ENCODE measurements at places on chromosomes 5 and 9.
A peak's percentile ranks its signal among the peaks of the same experiment; 100 is the strongest.

DNA sequence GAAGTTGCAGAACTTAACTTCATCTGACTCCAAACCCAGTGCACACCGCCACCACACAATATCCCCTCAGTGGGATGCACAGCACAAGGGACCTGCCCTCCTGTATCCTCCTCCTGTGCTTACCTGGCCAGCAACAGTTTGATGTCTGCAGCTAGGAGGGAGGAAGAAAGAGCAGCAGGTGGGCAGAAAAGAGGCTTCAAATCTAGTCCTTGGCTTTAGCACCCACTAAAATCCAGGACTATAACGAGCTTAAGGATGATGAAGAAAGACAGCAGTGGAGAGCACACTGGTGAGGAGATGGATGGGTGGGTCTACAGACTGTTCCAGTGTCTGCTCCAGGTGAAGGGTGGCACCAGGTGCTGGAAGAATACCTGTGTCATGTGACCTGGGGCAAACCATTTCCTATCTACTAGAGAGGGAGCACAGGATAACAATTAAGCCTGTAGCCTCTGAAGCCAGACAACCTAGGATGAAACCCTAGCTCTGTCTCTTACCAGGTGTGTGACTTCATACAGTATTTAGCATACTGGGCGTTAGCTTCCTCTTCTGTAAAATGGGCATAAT, 100.0 kb downstream of the SH3TC2 start:
- no peak for DNase-seq

DNA sequence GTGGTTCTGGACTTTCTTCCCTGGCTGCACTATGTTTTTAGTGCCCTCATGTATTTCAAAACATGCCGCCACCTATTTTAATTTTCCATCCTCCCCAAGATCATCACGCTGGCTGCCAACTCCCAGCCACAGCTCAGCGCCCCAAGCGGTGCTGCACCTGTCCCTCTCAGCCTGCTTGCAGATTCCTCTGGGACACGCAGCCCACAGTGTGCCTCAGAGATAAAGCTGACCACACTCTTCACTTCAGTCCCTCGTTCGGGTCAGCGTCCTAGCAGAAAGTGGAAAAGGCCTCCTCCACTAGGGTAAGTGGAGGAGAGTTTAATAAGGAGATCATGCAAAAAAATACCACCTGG, 56.2 kb upstream of the CKS2 start:
- DNase-seq, result no peak

- DNase-seq, result no peak
Measured at GRCh38 chr9:119318371-119318770, 50.9 kb downstream of the BRINP1 start.

DNA sequence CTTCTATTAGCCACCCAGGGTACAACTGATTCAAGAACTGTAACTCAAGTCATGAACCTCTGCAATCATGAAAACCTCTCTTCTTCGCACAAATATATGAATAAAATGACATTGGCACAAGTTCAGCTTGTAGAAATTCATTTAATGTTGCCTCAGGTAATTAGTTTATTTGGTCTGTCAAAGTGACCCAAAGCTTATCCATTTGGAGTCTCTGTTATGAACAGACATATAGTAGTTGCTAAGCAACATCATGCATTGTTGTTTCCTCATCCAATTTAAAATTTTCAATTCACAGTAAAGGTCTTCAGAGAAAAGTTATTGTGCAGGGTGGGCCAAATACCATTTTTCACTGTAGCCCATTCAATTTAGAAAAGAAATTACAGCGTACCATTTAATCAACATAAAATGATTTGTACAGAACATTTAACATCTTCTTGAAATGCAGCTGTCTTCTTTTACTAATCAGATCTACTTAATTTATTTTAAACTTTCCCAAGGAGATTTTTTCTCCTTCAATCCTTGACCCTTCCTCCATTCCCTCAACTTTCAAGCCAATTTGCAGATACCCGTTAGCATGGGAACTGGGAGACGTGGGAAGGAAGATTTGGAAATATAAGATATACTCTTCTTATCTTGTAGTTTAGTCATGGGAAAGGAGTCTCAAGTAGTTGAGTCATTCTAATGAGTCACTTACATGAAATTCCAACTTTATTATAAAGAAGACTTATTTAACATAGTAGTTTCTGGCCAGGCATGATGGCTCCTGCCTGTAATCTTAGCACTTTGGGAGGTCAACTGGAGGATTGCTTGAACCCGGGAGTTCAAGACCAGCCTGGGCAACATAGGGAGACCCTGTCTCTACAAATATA, 231.3 kb downstream of the ATPSCKMT start:
- DNase-seq, result peak; percentile 96

GRCh38 chr9:100105861-100106260, 6.8 kb downstream of the INVS start:
- DNase-seq, result no peak

DNA sequence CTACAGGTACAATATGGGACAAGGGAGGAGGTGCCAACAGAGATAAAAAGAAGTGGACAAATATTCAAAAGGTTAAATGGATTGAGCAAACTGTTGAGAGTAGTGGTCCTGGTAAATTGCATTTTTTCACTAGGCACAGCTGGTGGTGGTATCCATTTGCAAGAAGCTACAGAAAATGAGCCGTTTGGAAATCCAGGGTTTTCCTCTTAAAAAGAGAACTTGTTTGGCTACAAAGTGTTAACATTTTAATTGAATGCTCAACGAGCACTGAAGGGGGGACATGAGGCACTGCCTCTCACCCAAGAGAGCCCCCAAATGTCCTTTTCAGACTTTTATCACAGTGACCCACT, 491 bp upstream of the ZCCHC9 start:
- no peak for DNase-seq

DNA sequence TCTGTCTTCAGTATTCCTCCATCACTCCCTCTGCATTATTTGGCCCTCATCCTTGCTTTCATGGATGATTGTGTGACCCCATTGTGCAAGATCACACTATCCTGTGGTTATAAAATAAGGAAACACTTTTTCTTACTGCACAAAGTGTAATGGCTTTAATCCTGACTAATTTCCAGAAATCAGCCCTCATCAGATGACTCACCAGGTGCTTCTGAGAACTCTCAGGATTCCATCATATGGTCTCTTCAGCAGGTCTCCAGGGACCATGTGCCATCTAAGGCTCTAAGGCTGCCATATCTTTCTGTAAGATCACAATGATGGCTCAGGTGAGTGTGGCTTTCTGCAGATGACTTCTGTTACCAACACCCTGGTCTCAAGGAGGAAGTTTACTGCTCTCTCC, 27.3 kb upstream of the FER start:
- peak; percentile 23 for DNase-seq

GRCh38 chr5:40915341-40915926, 6.1 kb downstream of the C7 start:
- no peak for DNase-seq

DNA sequence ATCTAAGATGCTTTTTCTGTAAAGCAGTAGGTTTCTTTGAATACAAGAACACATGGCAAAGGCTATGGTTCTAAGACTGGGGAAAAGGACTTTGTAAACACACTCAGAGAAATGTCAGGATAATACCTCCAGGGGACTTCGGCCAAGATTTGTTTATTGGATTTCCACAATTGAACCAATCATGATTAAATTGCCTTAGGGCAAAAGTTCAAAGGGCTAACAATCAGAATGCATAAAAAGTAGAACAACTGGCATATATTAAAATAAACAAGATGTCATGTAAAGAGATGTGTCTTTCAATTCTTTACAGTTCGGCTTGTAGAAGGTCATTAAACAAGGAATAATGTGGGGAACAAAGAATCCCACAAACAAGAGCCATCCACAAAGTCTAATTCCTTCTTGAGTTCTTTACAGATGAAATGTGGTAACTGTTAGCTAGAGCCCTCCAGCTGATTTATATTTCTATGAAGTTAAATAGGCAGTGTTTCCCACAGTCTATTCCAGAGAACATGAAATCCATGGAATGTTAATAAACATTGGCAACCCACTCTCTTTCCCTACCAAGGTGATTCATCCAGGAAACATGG, 565.5 kb downstream of the ZNF608 start:
- DNase-seq, result peak; percentile 19
